IgD-negative memory B cell (primary cell): ENCODE measurements at places on chromosomes 11 and 22. TPM values are rescaled to one million over a fixed set of nuclear protein-coding genes. Genes with fewer than 3 reads are reported as not detected.

Gene CNIH2
- not detected for polyA plus RNA-seq

Gene ST14
- polyA plus RNA-seq = 94.1 TPM

Gene TMEM258
- 210 TPM for polyA plus RNA-seq

Gene EIF3D
- 180 TPM for polyA plus RNA-seq
